ENCODE measurements at places on chromosomes 13 and 19.

DNA sequence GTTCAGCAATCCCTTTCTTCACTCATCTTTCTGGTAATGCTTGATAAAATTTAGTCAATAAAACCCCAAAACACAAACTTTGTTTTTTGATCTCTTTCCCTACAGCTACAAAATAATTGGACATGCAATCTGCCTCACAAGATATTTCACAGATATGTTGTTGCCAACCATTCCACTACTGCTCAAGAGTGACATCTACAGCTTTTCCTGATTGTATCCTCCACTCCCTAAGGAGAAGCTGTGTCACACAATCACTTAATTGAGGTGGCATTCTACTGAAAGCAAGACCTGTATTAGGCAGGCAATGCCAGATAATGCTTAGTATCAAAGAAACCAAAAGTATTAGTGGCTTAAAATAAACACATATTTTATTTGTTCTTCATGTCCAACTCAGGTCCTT lies 1646.2 kb upstream of the SPRY2 start:
- DNase-seq, result no peak

GRCh38 chr13:50780201-50781015 lies 63.1 kb downstream of the DLEU7 start:
- DNase-seq, result no peak

DNA sequence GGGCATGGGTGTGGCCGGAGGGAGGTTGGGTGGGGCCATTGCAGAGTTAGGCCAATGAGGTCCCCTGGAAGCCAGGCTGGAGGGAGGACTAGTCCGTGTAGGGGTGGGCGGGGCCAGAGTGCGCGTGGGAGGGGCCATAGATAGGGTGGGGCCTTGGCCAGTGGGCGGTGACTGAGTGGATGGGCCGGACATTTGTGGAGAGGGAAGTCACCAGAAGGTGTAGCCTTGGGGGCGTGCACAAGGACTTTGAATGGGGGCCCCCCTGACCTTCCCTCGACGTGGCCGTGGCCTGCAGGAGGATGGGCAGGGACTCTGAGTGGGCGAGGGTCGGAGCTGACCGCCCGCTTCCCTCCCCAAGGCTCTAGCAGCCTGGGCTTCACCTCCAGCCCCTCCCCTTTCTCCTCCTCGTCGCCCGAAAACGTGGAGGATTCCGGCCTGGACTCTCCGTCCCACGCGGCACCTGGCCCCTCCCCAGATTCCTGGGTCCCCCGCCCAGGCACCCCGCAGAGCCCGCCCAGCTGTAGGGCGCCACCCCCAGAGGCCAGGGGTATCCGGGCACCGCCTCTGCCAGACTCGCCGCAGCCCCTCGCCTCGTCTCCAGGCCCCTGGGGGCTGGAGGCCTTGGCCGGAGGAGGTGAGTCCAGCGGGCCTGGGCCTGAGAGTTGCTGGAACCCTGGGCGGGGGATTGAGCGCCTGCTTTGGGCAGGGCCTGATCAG lies 16.5 kb upstream of the B3GNT3 start:
- no peak for DNase-seq

DNA sequence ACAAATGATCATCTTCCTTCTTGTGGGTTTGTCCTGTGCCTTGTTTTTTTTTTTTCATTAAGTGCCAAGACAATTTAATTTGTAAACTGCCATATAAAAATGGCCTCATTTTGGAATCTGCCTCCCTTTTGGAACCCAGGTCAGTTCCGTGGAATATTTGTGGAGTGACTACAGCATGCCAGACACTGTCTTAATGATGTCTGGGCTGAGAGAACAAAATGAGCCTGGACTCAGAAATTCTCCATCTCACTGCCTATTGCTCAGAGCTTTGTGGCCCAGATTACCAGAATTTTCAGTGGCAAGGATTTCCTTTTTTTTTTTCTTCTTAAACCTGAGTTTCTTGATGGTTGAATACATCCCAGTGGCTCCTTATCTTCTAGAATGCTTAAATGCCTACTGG lies 340.6 kb downstream of the ENOX1 start:
- no peak for DNase-seq

DNA sequence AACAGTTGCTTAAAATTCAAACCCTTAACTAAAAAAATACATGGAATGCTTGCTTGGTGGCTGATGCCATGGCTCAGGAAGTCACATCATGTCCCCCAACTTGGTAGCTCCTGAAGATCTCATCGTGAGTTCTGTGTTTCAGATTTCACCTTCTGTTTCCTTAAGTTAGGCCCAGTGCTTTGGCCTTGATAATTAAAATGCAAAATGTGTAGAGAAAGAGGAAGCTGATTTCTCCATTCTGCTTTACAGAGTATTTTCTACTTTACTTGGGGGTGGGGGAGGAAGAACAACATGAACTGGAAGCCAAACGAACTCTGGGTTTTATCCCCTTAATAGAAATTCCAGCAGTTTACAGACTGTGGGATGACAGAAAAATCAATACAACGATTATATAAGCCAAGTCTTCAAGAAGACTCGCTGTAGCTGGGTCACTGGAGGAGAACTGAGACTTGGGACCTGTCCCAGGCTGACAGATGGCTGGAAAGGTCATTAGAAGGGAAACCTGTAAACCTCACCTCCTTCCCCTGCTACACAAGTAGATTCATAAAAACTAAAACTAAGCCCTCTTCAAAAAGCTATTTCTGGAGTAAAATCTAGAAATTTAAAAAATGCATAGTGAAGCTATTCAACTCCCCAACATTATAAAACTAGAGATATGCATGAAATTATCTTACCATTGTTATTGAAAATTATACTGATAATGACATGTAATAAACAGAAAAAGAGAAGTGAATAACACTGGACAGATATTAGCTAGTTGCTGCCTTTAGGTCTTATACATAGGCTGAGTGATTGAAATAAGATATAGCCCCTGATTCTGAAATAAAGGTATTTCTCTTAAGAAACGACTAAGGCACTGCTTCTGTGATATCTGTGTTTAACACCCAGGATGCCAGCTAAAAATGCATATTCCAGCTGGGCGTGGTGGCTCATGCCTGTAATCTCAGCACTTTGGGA lies 22.1 kb upstream of the GGACT start:
- no peak for DNase-seq

DNA sequence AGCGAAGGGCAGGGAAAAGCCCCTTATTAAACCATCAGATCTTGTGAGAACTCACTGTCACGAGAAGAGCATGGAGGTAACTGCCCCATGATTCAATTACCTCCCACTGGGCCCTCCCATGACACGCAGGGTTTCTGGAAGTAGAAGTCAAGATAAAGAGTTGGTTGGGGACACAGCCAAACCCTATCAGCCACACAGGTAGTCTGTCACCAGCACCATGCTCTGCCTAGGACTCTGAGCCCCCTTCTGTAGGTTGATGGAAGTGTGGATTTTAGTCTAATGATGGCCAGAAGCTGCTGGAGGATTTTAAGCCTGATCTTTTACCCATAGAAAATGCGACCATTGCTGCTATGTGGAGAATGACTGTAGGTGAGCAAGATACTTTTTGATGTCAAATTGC lies 60.8 kb downstream of the ARHGEF7 start:
- no peak for DNase-seq

DNA sequence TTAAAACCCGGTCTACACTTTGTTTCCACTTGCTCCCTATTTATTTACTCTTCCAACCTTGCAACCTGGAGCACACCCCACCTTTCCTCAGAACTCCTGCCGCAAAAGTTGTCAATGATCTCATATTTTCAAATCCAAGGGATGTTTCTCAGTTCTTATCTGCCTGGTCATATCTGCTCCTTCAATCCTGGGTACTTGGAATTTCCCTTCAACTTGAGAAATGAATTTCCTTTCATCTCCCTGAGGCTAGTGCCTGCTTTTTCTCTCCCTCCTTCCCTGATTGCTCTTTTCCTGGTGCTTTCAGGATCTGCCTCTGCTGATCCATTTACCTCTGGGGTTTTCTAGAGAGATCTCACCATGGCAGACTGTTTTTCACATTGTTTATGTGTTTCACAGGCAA lies 154.8 kb upstream of the IRS2 start:
- DNase-seq, result no peak

- no peak for DNase-seq
Measured at GRCh38 chr19:45554481-45554880, 30.1 kb downstream of the OPA3 start.

- no peak for DNase-seq
Measured at GRCh38 chr13:100306434-100306999, 217.6 kb downstream of the PCCA start.

DNA sequence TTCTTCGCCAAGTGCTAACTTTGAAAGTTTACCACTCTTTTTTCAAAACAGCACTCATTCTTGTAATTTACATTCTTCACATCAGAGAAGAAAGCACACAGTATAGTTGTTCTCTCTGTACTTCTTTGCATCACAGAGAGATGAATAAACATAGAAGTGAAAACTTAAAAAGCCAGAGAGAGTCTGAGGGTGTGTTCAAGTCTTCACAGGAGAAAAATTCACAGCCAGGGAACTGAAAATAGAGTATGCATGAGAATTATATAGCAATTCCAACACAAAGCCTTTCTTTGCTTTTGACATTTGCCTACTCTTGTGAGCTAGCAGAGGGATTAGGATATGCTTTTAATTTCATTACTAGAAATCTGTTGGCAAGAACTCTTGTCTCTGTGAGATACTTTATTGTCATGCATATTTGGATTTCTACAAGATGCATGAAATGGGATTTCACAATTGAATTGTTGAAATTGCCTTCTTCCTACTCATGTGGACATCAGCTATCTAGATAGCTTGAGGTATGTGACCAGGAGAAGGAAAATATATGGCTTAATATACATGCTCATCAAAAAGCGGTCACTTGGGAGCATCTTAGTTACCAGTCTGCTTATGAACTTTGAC lies 166.1 kb downstream of the SLC7A1 start:
- no peak for DNase-seq

DNA sequence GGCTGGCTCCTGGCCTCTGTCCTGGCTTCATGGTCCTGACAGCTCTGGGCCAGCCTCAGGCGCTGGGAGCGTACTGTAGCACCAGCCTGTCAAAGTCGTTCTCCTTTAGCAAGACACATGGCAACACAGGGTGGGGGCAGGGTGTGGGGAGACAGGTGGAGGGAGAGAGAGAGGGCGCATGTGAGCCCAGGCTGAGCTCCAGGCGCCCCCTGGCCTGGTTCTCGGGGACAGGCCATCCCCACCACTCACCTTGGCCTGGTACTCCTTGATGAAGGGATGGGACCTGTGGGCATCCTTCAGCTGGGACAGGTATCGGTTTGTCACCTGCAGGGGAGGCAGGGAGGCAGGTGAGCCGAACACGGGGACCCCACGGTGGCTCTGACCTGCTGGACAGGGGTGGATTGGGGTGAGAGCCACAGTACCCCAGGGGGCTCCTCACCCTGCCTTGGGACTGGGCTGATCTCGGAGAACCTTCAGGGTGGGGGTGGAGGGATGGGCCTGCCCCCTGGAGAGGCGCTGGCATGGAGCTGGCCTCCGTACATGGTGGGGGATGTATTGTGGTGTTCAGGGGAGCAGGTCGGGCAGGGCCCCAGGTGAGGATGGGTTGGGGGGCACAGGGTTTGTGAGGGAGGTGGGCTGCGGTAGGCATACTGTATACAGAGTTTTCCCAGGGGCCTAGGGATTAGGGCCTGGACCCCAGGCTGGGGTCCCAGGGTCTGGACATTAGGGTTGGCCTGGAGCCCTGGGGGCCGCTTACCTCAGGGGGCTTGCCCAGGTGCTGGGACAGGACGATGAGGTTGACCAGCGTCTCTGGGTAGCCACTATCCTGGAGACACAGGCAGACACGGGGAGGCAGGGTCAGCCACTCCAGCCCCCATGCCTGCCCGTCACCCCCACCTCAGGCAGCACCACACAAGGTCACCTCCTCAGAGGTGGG lies 3.9 kb upstream of the CERS1 start:
- no peak for DNase-seq

- DNase-seq, result peak; percentile 49
Measured at GRCh38 chr13:33351319-33351718, 65.8 kb upstream of the STARD13 start.

DNA sequence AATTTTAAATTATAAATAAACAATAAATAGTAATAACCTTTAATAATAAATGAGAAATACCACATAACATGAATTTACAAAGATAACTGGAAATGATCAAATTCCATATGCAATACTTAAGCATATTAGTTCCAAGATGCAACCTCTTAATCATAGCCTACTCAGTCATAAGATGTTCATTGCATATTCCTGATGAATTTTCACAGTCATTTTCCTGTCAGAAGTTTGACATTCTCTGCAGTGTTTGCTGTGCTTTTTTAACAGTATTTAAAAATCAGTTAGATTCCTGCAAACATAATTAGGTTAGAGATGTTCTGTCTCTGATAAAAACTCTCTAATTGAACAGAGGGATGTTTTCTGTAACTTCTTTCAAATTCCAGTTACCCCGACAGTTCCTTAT lies 28.6 kb upstream of the HTR2A start:
- no peak for DNase-seq

- DNase-seq, result no peak
Measured at GRCh38 chr13:28820099-28821051, at the start of gene MTUS2. Gene MTUS2 (plus strand): TSS chr13:28820339.

DNA sequence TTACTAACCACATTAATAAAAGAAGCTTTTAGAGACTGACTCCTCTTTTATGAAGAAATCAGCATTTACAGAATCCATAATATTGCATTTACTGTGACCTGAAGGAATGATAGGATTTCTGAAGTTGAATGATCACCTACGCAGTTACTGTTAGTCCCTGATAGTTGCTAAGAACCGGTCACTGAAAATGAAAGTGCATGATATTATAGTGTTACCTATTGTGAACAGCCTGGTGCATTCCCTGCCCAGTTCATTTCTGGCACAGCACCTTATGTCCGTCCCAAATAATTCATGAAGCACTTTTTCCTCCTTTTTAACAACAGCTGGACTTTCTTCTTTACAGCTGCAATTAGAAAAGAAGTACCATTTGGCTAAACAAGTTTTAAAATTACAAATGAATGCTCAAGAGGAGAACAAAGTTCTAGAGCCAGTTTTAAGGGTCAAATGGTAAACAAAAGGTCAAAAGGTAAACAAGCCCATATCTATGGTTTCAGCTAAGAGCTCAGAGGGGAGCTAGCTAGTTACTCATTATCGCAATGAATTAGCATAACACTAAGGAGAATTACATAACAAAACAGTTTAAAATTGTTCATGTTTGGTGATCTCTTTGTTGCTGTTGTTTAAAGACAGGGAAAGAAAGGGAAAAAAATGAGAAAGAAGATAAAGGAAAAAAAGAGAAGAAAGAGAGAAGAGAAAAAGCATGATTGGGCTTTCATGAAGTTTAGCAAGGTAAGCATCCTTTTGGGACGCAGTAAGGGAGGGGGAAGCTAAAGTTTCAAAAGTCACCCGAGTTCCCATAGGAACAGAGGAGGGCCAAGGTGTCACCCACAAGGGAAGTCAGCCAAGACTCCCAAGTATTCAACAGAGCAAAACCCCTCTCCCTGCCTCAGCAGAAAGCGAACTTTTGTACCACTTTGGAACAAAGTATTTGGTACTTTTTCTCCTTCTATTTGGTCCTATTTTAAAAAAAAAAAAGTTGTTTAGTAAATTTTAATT lies 50.2 kb downstream of the FLT3 start:
- no peak for DNase-seq

GRCh38 chr19:19482809-19483596 lies 32.3 kb downstream of the TSSK6 start:
- DNase-seq, result no peak

- no peak for DNase-seq
Measured at GRCh38 chr13:49594576-49594975, 9.2 kb upstream of the RCBTB1 start.
